NCI-H1694 (cell line): ENCODE measurements at places on chromosomes 6 and 20.

DNA sequence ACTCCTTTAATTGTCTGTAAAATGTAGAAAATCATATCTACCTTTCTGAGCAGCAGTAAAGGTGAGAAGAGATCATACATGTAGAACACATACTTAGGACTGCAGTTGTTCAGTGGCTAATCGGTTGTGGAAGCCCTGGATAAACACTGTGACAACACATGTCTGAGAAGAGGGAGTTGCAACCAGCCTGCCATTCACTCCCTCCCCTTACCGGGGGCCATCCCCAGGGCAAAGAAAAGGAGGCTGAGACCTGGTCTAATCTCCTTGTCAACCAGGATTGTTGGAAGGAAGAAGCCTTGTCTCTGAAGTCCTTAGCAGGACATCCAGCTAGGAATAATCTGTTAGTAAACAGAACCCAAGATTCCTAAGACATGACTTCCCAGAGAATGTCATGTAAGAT lies 462.5 kb upstream of the AGPAT4 start:
- DNase-seq = no peak

DNA sequence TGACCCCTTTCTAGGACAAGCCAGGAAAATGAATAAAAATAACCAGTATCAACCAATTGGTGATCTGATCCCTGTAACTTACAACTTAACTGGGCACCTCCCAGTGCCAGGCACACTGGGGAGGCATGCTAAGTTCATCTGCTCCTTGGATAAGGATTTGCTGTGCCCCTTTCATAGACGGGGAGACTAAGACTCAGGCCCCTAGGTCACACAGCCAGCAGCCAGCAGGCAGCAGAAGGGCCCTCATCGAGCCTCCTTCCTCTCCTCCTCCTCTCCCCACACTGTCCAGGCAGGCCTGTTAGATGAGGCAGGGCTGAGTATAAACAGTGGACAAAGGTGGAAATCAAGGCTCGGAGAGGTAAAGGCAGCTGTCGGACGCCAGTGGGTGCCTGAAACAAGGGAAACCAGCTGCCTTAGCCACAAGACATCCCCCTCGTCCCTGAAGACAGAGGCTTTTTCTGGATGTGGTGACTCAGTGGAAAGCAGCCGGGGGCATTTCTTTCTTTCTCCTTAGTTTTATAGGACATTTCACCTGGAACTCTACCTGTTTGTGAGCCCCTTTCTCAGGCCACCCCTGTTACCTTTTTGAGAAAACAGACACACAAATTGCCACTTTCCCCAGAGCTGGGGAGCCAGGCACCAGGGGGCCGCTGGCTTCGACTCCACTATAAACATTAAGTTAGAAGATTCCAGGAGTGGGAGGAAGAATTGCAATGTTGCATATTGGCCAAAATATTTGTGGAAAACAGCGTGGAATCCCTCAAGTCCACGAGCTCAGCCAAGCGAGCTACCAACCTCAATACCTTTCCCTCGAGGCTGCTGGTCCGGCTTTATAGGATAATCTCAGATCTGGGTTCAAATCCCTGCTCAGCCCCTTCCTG lies 166.0 kb downstream of the PREX1 start:
- DNase-seq = no peak

DNA sequence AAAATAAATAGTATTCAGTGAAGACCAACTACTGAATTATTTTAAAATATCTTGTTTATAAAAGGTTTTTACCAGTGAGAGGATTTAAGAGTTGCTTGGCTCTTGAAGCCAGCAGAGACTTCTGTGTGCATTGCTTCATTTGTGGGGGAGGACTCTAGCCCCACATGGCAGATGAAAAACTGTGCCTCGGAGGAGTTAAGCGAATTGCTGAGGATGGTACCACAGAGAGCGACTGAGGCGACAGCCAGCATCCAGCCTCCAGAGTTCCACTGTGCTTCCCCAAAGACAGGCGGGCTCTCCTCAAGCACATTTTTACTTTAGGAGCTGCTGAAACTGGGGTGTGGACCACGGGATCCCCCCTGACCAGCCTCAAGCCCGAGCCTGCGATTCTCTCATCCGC lies 80.7 kb downstream of the THBS2 start:
- no peak for DNase-seq

DNA sequence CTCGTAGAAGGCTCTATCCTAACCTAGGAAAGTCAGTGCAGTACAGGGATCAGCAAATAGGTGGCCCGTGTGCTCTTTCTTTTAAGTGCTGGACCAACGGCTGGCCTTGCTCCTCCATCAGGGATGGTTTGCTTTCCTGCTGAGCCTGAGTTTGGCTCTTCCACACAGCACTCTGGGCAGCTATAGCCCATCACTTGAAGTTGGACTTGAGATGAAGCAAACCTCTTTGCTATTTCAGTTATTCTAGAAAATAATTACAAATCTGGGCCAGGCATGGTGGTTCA lies 66.9 kb upstream of the KCNK16 start:
- DNase-seq = peak; percentile 22

- no peak for DNase-seq
Observed at GRCh38 chr6:34284563-34285447, 36.0 kb upstream of the SMIM29 start.

GRCh38 chr6:87333591-87334181 lies 4.6 kb upstream of the GJB7 start:
- no peak for DNase-seq

GRCh38 chr20:47127999-47128398 lies 228.5 kb downstream of the ZMYND8 start:
- DNase-seq = no peak

DNA sequence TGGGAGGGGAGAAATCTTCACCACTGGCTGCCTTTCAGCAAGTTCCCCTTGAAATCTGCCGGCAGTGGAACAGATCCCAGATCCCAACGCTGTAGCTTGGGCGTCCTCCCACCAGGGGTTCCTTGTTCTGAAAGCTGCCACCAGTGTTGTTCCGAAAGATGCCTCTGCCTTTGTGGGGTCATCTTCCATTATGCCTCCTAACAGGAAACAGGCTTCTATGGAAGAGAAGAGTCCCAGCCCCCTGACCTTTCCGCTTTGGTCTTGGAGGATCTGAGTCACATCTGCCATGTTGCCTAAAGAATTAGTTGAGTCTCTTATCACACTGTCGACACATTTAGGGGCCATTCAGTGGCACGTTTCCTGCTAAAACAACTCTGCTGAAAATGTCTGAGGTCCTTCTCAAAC lies 57.5 kb upstream of the NFATC2 start:
- DNase-seq = no peak

- DNase-seq = no peak
Observed at GRCh38 chr6:117629119-117629660, 26.9 kb upstream of the GOPC start.

DNA sequence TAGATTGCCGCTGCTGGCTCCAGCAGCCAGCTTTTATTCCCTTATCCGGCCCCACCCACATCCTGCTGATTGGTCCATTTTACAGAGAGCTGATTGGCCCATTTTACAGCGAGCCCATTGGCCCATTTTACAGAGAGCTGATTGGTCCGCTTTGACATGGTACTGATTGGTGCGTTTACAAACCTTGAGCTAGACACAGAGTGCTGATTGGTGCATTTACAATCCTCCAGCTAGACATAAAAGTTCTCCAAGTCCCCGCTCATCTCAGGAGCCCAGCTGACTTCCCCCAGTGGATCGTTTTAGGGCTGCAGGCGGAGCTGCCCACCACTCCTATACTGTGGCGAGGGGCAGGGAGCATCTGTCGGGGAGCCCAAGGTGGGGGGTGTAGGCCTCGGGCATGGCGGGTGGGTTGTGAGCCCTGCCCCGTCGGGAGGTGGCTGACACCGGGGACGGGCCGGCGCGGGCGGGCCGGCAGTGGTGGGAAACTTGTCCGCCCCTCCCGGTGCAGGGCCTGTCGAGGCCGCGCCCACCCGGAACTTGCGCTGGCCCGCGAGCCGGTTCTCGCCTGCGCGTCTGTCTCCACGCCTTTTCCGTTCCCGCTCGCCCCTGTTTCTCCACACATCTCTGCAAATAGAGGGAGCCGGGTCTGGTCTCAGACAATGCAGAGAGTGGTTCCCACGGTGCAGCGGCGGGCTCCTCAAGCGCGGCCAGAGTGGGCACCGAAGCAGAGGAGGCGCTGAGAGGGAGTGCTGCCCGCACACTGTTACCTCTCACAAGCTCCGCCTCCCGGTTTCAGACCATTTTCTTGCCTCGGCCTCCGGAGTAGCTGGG lies 86.1 kb upstream of the STMND1 start:
- DNase-seq = no peak

DNA sequence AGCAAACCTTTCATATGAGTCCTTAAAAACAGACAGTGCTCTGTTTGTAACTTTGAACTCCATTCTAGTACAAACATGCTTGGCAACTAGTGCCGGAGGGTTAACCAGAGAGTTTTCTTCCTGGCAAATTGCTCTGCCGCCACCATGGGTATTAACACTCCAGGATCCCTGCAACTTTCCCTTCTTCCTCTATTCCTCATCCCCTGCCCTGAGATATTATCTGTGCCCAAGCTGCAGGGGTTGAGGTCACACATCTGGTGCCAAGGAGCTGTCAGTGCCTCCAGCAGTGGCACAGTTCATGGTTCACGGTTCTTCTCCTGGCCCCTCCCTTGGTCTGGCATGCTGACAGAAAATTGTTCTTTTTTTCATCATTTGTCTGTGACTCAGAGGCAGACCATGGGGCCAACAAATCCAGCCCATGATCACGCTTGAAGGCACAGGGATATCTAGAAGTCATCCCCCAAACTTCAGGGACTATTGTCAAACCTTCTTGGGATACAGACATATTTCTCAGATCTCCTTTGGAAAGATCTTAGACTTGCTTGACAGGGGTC lies 77.5 kb downstream of the ATXN1 start:
- no peak for DNase-seq

DNA sequence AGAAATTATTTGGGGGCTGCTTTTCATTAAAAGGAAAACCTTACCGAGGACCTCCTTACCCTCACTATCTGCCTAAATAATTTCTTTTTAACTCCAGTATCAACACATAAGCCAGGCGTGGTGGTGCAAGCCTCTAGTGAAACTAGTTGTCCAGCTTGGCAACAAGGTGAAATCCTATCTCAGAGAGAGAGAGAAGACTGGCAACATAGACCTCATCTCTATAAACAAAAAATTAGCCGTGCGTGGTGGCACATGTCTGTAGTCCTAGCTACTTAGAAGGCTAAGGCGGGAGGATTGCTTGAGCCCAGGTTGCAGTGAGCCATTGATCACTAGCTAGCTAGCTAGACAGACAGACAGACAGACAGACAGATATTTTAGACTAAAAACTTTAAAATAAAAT lies 92.5 kb downstream of the ARMC2 start:
- no peak for DNase-seq

DNA sequence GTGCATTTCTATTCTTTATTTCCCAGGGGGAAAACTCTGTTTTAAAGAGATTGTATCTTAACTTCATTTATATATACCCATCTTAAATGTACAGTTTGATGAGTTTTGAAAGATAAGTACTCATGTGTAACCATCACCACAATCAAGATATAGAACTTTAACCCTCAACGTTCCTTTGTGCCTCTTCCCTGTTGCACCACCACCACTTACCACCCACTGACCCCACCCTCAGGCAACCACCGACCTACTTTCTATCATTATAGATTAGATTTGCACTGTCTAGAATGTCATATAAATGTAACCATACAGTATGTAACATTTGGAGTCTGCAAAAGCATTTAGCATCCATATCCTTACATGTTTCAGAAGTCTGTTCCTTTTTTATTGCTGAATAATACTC lies 121.0 kb downstream of the RTN4IP1 start:
- DNase-seq = no peak

DNA sequence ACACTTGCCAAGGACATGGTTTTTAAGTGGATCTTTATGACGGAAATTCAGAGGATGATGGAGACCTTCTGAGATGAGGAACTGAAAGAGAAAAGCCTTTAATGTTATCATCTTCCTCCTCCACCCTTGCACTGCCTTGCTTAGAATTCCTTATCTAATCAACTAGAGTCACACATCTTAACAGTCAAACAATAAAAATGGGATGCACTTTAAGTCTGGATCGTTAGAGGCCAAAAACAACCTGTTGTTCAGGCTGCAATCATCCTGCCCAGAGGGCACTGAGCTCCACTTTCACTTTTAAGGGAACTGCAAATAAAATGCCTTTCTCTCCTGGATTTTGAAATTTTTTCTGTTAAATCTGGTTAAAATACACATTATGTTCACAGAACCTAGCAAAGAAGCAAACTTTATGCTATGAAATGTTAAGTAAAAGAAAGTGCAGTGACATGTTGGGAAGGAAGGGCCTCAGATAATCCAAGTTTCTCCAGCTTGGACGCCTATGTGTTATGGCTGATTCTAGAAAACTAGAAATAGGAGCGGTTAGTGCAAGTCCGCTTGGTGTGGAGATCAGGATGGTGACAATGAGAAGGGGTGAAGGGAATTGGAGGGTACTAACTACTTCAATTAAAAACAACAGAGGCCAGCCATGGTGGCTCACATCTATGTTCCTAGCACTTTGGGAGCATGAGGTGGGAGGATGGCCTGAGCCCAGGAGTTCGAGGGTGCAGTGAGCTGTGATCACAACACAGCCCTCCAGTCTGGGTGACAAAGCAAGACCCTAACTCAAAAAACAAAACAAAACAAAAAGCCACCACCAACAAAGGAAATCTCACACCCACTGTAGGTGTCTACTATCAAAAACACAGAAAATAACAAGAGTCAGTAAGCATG lies 66.4 kb upstream of the KIF13A start:
- DNase-seq = no peak

DNA sequence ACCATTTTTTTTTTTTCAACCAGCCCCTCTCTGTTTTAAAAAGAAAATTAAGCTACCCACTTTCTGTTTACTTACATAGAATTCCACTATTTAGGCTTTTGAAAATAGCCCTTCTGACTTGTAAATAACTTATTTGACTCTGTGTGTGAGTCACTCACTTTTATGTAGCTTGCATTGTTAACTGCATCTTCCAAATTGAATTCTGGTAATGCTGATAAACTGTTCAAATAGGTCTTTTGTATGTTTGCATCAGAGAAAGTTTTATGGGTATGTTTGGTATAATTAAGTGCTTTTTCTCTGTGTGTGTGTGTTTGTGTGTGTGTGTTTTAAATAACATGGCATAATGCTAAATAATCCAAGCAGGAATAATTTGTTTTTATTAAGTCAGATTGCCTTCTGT lies 360.1 kb downstream of the PLCB1 start:
- DNase-seq = no peak

DNA sequence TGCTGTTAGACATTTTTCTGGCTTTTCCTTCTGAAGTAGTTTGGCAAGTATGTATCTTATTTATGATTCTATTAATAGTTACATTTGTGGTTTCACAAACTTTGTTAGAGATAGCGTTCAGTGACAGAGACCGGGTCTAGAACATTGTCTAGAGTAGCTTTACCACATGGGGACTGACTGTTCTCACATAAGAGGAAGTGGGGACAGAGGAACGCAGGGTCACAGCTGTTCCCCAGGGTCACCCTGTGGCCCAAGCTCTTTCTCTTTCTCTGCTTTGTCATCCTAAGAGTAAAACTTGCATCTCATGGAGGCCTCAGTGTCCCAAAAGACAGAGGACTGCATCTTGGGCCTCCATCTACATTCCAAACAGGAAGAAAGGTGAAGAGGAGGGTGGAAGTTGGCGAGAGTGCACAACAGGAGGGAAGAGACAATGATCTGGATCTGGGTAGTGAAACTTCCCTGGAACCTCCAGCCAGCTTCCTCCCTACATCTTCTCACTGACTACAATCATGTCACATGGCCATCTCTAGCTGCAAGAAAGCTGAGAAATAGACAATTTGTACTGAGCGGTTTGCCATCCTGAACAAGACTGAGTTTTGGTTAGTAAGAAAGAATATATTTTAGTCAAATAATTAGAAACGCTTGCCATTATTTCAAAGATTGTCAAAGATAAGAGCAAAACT lies 645.8 kb upstream of the ARID1B start:
- DNase-seq = no peak
